ENCODE measurements at places on chromosomes 1 and 21.

GRCh38 chr1:218301217-218301616 is 16.1 kb downstream of the RRP15 start:
- DNase-seq = no peak

GRCh38 chr1:235156740-235157139 is 4.3 kb downstream of the RBM34 start:
- DNase-seq = no peak

DNA sequence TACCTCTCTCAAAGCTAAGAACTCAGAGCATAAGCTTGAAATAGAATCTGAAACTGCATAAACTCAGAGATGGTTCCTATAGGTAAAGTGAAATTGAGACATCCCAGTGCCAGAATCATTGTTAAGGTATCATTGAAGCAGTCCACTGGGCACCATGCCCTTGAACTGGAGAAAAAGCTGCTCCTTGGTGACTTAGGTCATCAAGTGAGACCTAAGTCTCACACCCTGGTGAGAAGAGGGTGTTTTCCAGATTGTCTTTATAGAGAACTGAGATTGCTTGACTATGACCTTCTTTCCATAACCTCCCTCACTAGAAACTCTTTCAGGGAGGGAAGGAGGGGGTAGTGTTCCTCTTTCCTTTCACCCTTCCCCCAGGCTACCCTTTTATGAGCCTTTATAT is 9.4 kb upstream of the ATP6V1G3 start:
- DNase-seq = no peak

DNA sequence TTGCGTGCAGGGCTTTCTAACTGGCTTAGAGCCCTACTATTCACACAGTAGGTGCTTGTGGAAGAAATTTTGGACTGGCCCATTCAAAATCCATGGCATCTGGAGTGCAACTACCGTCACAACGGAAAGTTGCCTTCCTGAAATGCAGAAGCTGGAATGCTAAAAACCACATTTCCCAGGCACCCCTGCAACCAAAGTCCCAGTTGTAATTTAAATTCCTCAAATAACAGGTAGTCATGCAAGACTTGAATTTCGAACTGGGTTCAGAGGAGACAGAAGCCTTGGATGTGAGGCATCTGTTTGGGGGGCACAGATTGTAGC is 186.7 kb downstream of the TOMM20 start:
- no peak for DNase-seq

GRCh38 chr1:59316497-59317128 is 19.7 kb downstream of the FGGY start:
- DNase-seq = no peak

DNA sequence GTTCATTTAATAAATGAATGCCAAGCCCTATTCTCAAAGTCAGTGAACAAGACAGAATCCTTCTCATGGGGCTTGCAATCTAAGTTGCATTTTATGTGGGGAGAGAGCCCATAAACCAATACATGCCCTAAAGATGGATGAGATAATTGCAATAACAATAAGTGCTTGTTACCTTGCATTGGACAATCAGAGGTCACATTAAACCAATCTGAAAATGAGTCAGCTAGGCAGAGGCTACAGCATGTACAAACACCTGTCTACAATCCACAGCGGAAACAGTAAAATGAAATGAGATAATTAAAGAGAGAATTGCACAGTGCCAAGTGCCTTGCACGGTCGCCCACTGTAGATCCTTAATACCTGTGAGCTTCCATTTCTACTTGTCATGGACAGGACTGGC is 7.4 kb upstream of the IGFN1 start:
- DNase-seq = no peak

DNA sequence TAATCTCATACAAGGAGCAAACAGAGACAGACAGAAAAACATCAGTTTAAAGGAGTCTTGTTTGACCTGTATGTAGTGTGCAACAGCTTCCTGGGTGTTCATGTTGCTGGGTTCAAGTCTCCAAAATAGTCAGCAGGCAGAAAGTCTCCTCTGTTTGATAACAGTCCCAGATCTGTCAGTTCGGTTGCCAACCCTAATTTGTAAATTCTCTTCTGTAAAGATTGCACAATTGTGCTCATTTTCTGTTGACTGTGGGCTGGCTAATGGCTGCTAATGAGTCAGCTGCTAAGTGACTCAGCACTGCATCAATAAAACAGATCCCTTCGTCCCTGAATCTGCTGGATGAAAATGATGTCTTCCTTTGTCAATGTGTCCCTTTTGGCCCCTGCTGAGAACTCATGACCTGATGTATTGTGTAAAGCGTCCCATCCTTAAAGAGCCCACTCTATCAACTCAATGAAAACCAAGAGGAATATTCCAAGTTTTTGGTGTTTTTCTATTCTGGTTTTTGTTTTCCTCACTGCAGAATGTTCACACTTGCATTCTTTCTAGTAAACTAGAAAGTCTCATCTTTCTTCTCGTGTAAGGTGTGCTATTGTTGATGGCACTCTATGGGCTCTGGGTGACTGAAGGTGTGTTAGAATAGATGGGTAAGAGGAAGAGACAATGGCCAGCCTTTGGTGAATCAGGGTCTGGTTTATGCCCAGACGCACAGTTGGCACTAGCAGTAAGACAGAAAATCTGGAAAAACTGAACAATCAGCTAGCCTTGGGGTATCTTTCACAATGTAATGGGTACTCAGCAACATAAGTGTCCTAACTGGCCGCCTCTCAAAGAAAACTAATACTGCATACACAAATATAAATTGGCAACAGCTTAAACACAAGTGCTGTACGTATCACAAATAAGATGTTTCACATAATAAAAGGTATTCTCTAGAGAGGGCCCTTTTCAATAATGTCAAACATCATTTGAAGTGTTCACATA is 75.1 kb upstream of the SIPA1L2 start:
- DNase-seq = no peak

GRCh38 chr21:41966041-41966833 is 12.4 kb upstream of the C2CD2 start:
- DNase-seq = no peak

- DNase-seq = no peak
These were observed 12.1 kb upstream of the C1orf174 start for GRCh38 chr1:3911981-3912808.

DNA sequence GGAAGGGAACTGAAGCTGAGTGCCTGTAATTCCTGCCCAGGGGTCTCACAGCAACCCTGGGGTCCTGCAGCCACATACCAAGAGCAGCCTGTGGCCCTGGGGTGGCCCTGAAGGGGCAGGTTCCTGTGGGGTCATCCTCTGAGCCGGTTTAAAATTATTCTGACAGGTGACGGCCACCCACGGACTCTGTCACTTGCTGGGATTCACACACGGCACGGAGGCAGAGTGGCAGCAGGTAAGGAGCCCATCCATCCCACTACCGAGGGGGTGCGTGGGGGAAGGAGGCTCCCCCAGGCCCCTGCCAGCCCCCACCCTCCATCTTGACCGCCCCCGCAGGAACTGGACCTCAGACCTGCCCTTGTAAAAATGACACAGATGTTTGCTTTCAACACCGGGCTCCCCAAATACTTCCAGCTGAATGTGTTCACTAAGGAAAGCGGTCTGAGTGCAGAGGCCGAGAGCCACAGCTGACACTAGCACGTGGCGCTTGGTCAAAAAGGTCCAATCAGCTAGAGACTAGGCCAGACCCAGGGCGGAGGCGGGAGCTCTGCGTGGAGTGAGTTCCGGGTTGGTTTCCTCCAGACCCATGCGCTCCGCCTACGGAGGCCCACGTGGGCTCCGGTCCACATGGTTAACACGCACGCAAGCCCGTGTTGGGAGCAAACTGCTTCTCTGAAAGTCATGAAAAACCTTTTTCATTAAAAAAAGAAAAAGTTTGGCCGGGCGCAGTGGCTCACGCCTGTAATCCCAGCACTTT is 10.0 kb downstream of the YBEY start:
- peak; percentile 35 for DNase-seq

GRCh38 chr21:42545745-42546144 is 32.1 kb downstream of the SLC37A1 start:
- DNase-seq = no peak

DNA sequence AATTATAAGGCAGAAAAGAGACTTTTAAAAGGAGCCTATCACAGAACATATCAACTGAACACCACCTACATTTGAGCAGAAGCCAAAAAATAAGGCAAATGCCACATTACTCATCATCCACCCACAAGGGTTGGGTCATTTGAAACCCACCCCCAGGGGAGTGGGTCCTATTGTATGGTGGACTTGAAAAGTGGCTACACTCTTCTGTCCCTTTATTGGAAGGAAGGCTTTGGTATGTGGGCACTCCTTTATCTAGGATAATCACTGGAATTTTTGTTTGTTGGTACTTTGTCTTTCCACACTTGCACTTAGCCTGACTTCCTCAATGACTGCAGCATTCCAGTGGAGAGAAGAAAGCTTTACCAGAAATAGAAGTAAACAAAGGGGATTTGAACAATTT is 157.2 kb upstream of the COL11A1 start:
- DNase-seq = no peak

DNA sequence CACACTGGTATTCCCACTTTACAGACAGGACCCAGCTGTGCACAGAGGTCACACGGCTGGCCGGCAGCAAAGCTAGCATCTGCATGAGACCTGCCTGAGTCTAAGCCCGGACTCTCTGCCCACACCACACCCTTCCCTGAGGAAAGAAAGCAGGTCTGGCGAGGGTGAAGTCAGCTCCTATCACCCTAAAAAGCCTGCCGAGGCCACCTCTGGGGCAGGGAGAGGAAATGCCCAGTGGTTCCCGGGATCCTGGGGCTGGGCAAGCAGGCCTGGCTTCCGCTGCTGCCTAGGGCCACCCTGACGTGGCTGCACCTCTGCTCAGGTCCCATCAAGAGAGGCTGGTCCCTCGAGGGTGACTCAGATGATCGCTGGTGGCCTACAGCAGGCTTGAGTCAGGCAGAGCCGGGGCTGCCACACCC is 42.2 kb downstream of the RAP1GAP start:
- DNase-seq = no peak

GRCh38 chr1:244354810-244355278 is 96.9 kb downstream of the ADSS2 start:
- no peak for DNase-seq

GRCh38 chr1:1599030-1599934 is 653 bp downstream of the FNDC10 start:
- no peak for DNase-seq

- DNase-seq = no peak
These were observed 48.1 kb downstream of the NFIA start for GRCh38 chr1:61130338-61131000.

GRCh38 chr21:22842875-22843274 is 1844.7 kb downstream of the NCAM2 start:
- DNase-seq = no peak

DNA sequence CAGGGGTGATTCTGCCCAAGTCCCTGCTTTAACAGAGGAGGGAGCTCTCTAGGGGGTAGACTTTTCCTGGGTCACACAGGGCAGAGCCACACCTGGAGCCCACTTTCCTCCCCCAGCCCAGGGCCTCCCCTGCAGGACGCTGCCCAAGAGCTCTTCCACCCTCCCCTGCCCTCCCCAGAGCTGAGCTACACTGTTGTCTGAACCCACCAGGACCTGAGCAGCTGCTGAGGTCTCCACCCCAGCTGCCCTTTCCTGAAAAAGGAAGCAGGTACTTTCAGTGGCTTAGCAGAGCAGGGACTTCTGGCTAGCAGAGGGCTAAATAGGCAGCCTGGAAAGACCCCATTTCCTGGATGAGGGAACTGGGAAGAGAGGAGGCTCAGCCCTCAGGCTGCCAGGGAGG is 169.3 kb upstream of the ETV3 start:
- no peak for DNase-seq

DNA sequence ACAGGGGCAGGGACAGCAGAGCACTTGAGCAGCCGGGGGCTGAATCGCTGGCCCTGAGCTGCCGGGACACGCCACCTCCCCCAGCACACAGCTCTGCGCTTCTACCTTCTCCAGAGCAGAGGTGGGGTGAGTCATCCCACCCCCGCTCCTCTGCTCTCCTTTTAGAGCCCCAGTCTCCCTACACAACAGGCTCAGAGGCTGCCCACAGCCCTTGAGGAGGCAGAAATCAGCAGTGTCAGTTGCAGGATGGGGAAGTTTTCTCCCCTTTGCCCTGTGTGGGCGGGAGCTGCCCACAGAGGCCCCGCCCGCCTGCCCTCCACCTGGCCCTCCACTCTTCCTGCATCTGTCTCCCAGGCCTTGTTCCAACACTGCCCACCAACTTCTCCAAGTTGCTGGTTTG is 94.6 kb downstream of the STUM start:
- DNase-seq = peak; percentile 56

GRCh38 chr1:57163325-57163724 is 197.5 kb upstream of the C8B start:
- DNase-seq = no peak

DNA sequence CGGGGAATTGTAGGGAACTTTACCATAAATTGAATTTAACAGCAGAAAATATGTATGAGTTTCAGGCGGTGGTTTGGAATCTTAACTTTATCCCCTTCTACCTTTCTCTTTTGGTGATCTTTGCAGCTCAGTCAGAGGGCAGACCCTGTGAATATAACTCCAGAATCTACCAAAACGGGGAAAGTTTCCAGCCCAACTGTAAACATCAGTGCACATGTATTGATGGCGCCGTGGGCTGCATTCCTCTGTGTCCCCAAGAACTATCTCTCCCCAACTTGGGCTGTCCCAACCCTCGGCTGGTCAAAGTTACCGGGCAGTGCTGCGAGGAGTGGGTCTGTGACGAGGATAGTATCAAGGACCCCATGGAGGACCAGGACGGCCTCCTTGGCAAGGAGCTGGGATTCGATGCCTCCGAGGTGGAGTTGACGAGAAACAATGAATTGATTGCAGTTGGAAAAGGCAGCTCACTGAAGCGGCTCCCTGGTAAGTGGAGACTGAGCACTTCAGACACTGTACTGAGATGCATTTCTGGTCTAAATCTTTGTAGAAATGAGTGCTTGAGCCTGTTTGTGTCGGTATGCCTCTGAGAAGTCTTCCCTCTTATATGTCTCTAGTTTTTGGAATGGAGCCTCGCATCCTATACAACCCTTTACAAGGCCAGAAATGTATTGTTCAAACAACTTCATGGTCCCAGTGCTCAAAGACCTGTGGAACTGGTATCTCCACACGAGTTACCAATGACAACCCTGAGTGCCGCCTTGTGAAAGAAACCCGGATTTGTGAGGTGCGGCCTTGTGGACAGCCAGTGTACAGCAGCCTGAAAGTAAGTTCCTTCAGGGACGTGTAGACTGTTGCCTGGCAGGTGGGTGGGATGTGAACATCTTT is 1.5 kb downstream of the CCN1 start:
- no peak for DNase-seq

- no peak for DNase-seq
These were observed 394.3 kb downstream of the TGFB2 start for GRCh38 chr1:218739426-218739825.

- no peak for DNase-seq
These were observed 24.0 kb downstream of the USP25 start for GRCh38 chr21:15753741-15754140.

- no peak for DNase-seq
These were observed 15.1 kb downstream of the NFYC start for GRCh38 chr1:40706626-40707025.
